ENCODE measurements at places on chromosomes 2 and 18.

- DNase-seq, result no peak
Measured at GRCh38 chr2:33370636-33371265, 105.7 kb upstream of the RASGRP3 start.

DNA sequence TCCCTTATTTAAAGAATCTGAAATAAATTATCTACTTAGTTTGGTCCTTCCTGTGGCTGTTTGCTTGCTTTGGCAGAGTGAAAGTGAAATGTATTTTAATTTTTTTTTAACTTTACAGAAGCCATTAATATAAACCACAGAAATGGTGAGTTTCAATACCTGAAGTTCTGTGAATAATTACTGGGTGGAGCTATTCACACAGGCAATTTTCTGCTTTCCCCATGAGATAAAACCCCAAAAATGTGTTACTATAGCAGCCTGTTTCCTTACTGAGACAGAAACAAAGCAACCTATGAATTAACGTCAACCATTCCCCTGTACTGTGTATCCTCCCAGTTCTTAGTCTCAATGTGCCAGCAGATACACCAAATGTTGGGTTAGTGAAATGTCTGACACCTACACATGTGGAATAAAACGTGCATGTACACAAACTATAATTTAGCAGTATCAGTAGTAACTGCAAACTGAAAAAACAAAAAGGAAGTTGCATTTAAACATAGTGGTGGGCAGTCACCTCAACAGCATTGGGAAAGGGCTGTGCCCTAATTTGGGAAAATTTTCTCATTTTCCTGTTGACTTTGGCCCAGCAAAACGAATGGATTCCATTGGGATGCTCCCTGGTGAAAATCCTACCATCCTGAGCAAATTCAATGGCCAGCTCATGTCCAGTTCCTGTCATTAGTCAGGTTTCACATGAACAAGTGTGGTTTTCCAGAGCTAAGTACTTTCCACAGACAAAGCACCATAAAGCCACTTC lies 73.1 kb upstream of the RMDN2 start:
- no peak for DNase-seq

GRCh38 chr2:144694456-144694855 lies 174.5 kb upstream of the ZEB2 start:
- DNase-seq, result no peak

GRCh38 chr2:46490521-46491141 lies 11.3 kb downstream of the TMEM247 start:
- DNase-seq, result no peak

- no peak for DNase-seq
Measured at GRCh38 chr2:181457741-181458425, 697 bp downstream of the ITGA4 start.

GRCh38 chr18:3692113-3692621 lies 242.2 kb downstream of the TGIF1 start:
- no peak for DNase-seq

DNA sequence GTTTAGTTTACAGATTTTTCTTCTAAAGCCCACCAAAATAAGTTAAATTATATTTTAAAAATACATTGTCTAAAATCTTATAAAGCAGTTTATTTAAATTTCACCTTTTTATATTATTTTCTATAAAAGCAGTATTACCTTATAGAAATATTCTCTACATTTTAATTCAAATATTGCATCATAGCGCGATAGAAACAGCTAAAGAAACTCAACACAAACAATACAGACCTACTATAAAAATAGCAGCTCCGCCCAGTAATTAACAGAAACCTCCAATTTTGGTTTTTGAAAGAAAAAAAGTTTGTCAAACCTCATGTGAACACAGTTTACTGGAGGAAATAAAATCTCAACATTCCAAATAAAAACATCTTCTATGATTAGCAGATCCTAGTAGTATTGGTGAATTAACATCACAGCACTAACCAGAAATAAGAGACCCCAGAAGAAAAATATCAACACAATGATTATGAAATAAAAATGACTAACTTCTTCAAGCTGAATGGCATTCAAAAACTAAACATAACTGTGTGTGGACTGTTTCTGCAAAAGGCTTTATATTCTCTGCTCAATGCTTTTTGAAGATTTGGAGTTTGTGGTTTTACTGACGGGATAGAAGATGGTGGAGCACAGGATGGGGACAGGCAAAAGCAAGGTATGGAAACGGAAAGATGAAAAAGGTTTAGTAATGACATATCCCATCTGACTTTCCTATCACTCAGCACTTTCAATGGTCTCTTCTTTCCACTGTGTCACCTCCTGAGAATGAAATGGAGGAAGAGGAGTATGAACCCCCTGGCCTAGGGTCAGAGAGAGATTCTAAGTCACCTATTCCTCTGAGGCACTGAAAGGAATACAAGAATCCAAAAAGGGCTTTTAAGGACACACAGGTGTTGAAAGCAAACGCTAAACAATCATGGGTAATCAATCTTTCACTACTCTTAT lies 17.5 kb downstream of the MAP4K3 start:
- DNase-seq, result no peak

- no peak for DNase-seq
Measured at GRCh38 chr2:240957656-240958365, 40.6 kb upstream of the SNED1 start.

GRCh38 chr2:215885536-215885935 lies 127.8 kb downstream of the MREG start:
- no peak for DNase-seq

- no peak for DNase-seq
Measured at GRCh38 chr2:25829828-25830227, 48.5 kb downstream of the ASXL2 start.
